AG08395 (cell line): ENCODE measurements at places on chromosomes 4 and X.

- DNase-seq = no peak
Measured at GRCh38 chr4:55127521-55127920, 2.1 kb upstream of the KDR start.

- DNase-seq = no peak
Measured at GRCh38 chrX:84144281-84144680, 43.7 kb downstream of the RPS6KA6 start.

DNA sequence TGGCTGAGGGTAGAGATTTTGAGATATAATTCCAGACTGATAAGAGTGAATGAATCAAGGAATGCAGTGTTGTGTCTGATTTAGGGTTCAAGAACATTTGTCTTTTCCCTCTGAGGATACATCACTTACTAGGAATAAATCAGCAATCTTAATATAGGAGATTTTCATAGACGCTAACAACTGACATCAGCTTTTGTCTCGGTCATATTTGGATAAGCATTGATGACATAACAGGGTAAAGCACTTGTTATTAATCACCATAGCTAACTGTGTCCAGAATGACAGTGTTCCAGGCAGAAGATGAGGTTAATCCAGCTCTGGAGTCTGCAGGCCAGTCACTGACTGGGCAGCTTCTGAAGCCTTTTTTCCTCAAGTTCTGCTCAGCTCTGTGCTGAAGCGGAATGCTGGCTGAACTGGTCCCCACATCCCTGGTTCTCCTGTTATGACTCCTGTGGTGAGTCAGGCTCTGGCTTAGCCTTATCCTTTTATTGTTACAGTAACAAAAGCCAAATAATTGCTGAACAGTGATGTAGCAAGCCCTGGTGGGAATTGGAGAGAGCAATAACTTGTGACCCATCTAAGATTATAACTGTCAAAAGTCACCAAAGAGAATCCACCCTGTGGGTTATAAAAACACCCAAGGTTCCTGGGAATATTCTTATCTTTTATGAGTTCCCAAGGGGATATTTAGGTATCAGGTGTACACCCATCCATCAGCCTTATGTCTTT lies 41.8 kb downstream of the FNIP2 start:
- peak; percentile 94 for DNase-seq

DNA sequence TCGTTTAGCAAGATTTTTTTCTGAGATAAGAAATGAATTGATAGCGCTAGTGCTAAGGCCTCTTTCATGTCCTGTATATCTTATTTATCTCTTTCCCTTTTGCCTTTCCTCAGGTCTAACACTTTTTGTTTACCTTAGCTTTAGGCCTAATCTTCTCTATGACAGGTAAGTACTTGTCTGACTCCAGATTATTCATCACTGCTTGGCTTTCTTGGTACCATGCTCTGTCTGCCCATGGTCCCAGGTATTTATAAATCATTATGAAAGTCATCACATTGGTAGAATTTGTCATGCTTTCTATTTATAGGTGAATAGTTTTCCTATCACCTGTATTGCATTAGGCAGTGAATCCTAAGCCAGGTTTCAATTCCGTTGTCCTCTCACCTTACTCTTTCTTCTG lies 99.5 kb upstream of the CTSO start:
- DNase-seq = no peak

DNA sequence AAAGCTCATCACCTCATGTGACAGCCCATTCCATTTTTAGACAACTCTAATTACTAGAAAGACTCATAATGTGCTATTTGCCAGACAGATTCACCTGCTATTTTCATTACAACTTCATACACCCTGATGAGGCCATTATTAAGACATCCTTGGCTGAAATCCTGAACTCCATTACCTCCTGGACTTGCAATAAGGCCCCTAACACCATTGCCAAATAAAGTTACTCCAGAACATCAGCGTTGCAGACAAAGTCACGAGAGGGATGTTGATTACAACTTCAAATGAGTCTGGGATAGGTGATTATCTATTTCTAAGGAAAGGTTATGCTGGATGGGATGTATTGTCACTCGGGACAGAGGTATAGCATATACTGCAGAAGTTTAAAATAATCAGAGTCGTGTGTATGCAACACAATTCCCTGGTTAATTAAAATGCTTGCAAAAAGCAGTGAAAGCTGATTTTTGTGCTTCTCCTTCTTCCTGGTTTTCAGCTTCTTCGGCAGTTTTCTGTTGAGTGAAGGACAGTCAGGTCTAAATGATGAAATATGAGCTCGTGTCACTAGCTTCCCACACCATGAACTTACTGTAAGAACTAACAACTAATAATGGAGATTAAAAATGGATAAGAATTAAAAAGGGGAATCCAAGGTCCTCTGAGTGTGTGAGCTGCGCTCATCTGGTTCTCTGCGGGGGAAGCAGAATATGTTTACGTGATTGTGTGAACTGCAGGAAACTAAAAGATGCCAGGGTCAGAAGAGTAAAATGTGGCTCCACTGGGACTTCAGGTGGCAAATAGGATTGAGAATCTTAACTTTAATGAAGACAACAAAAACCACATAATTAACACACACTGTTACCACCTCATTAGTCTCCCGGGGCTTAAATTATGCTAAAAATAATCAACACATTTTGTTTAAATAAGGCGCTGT lies 17.6 kb upstream of the SOD3 start:
- DNase-seq = no peak

DNA sequence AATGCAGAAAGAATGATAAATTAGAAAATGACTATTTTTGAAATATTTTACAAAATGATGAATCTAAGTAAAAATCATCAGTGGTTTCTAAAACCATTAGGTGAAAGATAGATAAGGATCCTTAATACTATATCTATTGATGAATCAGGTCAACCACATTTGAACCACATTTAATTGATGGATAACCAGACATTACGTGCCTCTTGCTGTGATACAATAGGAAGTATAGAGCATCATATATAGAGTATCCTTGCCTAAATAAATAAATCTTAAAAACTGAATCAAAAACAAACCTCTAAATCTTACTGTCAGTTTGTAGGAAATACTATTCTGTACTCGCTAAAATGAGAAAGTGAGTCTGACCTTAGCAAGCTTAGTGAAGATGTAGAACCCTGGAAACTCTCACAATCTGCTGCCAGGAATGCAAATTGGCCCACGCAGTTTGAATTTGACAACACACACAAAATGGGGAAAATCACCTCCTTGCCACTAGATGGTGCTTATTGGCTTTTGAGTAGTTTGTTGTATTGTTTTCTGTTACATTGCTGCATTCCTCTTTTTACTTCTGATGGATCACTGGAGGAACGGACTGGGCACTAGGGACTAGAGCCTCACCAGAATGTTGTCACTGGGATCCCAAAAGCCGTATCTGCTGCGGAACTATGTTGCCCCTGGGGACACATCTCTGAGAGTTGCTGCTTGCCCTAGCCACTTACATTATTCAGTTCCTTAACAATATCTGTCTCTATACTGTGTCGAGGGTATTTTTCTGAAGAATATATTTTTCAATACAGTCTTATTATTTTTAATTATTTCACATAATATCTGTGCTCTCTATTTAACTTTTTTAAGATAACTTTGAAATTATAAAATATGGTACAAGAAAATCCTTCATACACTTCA lies 25.4 kb upstream of the SLAIN2 start:
- DNase-seq = peak; percentile 73

- no peak for DNase-seq
Measured at GRCh38 chr4:157204634-157205244, 15.8 kb upstream of the GRIA2 start.

GRCh38 chr4:87114245-87115062 lies 106.0 kb downstream of the KLHL8 start:
- DNase-seq = no peak

- DNase-seq = no peak
Measured at GRCh38 chrX:117839544-117839943, 277.1 kb downstream of the KLHL13 start.

DNA sequence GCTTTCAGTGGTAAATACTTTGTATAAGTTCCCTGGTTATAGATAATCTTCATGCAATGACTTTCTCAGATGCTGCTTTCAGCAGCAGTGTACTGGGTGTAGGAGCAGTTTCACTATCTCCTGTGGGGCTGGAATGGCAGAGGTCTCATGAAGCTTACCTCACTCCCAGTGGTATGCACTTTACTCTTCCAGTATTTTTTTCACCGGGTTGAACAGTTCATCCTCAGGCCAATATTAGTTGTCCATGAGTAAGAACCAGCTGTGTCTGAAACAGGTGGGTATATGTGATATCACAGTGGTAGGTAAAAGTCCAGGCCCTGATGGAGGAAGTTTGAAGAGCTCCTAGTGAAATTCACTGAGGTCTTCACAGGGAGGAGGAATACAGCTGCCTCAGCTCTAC lies 351.5 kb upstream of the EMCN start:
- no peak for DNase-seq

GRCh38 chr4:15037923-15038541 lies 35.8 kb downstream of the CPEB2 start:
- DNase-seq = peak; percentile 15

DNA sequence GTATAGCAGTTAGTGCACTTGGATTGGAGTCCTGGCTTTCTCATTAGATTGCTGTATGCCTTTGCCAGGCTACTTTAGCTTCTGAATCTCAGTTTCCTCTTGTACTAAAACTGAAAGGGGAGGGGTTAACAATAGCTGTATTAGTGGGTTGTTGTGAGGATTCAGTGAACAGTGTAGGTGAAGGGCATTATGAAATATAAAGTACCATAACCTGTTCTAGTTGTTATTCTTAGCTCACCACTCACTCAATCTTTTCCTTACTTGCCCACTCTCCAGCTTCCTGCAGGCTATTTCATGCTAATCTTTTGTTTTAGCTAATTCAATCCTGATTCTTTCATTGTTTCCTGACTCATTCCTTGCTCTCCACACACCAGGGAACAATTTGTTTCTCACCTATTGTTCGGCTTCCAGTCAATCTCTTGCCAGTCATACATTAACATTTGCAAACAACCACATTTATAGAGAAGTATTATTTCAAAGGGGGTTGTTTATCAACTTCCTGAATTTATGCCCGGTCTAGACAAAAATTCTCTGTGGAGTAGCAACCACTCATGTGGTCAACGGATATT lies 50.6 kb upstream of the EDA start:
- DNase-seq = no peak

DNA sequence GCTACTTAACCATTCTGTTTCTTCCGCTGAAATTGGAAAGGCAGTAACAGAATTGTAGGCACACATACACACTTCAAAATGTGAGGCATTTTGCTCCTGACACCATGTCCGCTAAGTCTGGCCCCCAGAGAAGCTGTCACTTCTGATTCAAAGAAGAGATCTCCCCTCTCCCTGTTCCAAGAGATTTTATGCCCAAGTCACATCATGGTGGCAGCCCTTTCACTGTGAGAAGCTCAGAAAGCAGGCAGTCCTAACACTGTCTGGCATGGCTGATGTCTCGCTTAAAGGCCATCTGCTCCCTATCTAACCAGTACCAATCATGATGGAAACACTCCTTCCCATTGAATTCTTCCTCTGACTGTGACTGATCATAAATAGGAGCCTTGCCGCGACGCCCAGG lies 83.9 kb downstream of the BEND2 start:
- no peak for DNase-seq

DNA sequence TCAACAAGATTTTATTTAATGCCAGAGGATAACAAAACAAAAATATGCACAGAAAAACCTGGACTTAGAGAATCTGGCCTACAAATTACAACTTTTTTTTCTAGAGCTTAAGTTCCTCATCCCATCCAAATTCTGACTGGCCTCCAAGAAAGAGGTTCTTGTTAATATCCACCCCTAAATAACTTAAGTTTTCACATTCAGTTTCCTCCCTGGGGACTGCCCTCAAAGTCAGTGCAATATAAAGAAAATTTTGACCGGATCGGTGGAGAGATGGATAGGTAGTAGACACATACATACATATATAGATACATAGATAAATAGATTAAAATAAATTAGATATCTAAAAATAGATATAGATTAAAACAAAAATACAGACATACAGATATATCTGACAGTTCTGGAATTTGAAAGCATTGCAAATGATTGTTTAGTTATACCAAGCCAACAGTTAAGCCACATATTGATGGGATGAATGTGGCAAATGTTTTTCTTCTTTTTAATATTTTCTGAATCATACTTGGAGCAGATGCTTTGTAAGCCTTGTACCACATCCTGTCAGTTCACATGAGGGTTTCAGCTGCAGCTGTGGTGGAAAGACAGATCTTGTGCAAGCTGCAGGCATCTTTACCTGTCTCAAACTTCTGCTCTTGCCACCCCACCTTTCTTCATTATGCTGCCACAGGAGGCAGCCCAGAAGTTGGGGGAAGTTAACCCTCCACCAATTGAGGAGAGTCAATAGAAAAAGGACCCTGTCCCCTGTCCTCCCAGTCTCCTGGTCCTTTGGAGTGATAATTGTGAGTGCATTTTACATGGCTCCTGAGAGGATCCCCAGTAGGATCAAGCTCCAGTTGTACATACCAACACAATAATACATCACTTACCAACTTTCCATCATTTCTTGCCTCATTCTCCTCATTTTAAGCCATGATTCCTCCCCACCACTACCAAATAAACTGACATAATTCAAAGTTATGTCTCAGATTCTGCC lies 58.5 kb upstream of the PRDM8 start:
- peak; percentile 41 for DNase-seq

DNA sequence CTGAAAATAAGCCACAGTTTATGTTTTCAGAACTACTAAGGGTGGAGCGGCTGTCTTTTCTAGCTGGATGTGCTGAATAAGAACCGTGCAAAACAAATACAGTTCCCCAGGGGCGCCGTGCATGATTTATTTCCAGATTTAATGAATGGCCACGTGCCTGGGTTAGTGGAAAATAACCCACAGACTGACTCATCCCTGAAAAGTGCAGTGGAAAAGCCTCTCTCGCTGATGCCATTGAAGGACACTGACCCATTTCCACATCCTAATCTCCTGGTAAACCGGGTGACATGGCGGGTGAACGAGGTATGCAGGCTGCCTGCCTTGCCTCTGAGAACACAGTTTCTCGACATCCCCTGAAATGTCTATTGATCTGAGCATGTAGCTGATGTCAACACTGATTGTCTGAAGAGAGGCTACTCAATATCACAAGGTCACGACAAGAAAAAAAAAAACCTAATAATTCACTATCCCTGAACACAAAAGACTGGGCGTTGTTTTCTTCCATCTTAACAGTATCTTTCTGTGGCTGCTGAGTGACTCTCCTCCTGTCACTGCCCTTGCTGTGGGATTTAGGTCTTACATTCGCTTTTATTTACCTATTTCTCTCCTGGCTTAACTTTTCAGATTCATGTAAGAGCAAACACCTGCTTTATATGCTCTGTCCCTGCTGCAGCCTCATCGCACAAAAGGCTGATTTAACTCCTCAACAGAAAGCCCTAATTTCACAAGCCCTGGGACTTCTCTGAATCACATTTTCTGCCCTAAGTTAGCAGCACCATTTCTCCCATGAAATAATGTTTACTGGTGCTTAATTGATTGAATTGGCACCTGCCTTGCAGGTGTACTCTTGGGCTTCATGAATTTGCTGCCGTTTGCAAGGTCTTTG lies 76.9 kb upstream of the SCOC start:
- DNase-seq = peak; percentile 92
